ENCODE measurements at places on chromosomes 4 and X. TPM values are rescaled to one million over a fixed set of nuclear protein-coding genes. Genes with fewer than 3 reads are reported as not detected.

The TRMT10A gene
- total RNA-seq, result 8.0 TPM

The SPRY1 gene
- 67.5 TPM for total RNA-seq

The GCNA gene
- total RNA-seq, result 18.0 TPM

The AMER1 gene
- 5.4 TPM for total RNA-seq

The XAGE5 gene
- not detected for total RNA-seq

The MTTP gene
- 1.5 TPM for total RNA-seq

The STATH gene
- not detected for total RNA-seq

The P2RY4 gene
- not detected for total RNA-seq

The FAM184B gene
- 0.09 TPM for total RNA-seq

The HSFX4 gene
- not detected for total RNA-seq

The SSX1 gene
- not detected for total RNA-seq

The ADH7 gene
- not detected for total RNA-seq

The SHOX gene
- not detected for total RNA-seq

The CXCL3 gene
- 4.8 TPM for total RNA-seq

The RIPPLY1 gene
- not detected for total RNA-seq

The SPANXD gene
- not detected for total RNA-seq

The ATOH1 gene
- total RNA-seq, result not detected

The PABPC1L2A gene
- 0.14 TPM for total RNA-seq

The C1QTNF7 gene
- 6.0 TPM for total RNA-seq

The SPIN2A gene
- total RNA-seq, result 1.1 TPM

The TEX13A gene
- not detected for total RNA-seq
